ENCODE measurements at places on chromosomes 7 and 10.

GRCh38 chr10:85787881-85788280, 578.7 kb downstream of the GRID1 start:
- DNase-seq: no peak

GRCh38 chr7:46011059-46011458, 90.0 kb upstream of the IGFBP3 start:
- DNase-seq: no peak

DNA sequence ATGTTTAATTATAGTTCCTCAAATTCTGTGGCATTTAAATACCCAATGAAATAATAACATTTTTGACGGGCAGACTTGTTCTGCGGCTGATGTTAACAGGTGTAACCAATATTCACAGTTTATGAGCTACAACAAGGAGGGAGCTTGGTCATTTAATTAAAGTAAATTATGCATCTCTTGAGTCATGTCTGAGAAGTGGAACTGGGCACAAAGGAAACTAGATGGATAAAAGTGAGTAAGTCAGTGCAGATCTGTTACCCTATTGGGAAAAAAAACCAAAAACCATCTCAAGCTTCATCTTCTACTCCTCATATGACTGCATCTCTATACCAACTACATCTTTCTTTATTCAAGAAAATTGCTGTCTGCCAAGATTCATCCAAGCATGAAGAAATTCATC, 24.0 kb downstream of the ANKRD22 start:
- DNase-seq: no peak

DNA sequence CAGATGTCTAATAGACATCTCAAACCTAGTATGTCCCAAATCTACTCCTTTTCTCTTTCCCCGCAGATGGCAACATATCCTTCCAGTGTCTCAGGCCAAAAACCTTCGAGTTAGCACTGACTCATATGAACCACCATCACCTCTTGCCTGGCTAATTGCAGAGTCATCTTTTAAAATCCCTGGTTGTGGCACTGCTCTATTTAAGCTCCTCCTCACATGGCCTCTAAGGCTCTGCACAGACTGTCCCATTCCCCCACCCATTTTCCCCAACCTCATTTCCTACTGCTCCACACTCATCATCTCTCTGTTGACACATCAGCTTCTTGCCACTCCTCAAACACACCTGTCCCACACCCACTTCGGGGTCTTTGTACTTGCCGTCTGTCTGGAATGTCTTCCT, 16.8 kb upstream of the HBP1 start:
- no peak for DNase-seq

- DNase-seq: no peak
Observed at GRCh38 chr7:240887-241421, 48.6 kb downstream of the FAM20C start.

- no peak for DNase-seq
Observed at GRCh38 chr10:69276503-69276902, 1.8 kb upstream of the HK1 start.

DNA sequence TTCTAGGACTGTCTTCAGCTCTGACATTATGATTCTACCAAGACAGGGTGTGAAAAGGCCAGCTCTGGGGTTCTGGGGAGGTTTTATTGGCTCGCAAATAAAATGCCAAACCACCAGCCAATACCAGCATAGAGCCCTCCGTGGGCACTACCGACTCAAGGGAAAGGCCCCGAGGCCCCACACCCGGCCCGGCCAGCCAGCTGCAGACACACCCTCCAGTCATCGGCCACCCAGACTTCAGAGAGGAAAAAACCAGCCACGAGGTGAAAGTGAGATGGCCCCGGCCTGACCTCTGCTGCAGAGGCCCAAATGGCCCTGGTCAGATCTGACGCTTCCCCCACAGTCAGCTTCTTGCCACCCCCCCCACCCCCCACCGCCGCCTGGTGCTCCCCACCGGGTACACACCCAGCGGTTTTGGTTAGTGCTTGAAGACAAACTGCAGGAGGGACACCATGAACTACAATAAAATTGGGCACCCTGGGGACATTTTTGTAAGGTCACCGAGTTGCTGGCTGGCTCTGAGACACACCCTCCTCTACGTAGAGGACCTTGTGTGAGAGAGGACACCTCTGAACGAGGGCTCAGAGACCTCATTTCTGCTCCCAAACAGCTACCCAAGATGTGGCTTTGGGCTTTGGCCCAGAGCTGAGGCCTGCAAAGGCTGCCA, 79.9 kb downstream of the PRKAG2 start:
- no peak for DNase-seq

- no peak for DNase-seq
Observed at GRCh38 chr10:45044290-45044689, 43.6 kb downstream of the ZNF22 start.

- DNase-seq: no peak
Observed at GRCh38 chr10:111648046-111648445, 535.5 kb downstream of the GPAM start.

DNA sequence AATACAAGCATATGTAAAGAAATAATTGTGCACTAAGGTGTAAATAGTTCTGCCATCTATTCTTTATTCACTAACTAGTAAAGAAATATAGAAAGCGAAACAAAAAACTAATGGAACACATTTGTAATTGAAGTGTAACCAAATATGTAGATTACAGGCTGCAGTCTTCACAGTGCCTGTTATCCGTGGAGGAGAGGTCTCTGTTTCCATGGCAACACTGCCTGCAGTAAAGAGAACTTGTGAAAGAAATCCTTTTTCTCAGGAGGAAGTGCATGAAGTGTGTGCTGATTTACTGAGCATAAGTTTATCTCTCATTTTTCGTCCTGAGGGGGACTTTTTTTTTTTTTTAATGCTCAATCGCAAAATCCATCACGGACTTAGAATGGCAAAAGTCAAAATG, 102.5 kb downstream of the APBB1IP start:
- DNase-seq: no peak

DNA sequence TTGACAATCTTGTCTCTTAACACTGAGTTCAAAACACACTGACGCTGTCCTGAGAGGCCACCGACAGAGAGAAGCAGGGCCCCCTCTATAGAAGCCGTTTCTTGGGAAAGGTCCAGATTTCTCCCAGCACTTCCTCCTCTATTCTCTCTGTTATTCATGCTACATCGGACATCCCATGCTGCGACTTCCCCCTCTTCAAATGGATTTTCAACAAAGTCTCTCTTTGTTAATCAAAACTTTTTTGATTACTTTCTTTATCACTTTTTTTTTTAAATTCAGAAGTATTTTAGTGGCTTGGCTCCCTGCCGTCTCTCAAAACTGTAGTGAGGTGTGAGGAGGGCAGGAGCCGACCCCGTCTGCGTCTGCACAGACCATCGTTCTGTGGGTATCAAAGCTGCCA, 298.9 kb upstream of the PITRM1 start:
- DNase-seq: no peak

GRCh38 chr7:139583826-139584553, 60.5 kb downstream of the CLEC2L start:
- DNase-seq: no peak

DNA sequence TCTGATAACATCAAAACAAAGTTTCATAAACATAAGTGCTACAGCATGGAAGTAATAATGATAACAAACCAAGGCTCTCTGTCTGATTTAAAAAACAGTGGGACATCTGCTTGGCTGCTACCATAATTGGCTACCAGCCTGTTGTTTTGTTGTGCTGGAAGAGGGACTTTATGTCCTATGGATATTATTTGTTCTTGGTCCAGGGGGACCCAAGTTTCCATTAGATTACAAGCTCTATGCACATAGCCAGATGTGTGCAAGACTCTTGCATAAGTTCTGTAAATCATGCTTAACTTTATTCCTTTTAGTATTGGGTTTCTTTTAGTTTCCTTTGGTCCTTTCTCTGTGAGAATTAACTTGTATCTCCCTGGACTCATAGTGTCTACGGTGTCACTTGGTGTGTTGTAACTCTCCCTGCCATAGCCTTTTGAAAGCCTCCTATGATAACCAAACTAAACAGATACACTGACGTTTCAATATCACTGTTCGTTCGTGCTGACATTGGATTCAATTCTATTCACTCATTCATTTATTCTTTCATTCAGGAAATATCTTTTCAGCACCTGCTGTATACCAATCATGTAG, 41.4 kb upstream of the CD36 start:
- no peak for DNase-seq

DNA sequence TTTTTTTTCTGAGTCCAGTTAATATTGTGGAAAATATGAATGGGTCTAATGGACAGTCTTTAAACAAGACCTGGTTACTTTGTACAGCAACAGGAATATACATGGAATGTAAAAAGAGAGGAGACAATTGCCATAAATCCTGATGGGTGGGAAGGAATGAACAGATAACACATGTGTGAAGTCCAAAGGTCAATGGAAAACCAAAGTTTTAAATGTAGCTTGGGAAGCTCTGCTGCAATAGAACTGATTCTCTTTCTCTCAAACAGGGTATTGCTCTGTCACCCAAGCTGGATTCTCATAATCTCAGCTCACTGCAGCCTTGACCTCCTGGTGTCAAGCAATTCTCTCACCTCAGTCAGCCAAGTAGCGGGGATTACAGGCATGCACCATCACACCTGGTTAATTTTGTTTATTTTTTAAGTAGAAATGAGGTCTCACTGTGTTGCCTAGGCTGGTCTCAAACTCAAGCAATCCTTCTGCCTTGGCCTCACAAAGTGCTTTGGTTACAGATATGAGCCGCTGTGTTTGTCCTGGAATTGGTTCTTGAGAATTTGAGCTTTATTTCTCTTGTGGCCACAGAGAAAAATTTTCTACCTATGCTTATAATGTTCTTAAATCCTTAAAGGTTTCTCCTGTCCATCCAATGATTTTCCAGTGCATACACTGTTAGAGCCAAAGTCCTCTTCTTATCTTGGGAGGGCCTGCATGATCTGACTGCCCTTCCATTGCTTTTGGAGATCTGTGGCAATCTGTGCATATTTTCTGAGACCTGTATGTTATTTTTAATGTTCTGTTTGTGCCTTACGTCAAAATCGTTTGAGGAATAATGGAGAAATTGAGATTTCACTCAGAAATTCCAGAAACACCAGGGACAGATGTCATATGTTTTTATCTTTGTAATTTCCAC, 30.7 kb upstream of the ZNF92 start:
- no peak for DNase-seq

- DNase-seq: no peak
Observed at GRCh38 chr10:132408367-132408781, 11.4 kb downstream of the PWWP2B start.

DNA sequence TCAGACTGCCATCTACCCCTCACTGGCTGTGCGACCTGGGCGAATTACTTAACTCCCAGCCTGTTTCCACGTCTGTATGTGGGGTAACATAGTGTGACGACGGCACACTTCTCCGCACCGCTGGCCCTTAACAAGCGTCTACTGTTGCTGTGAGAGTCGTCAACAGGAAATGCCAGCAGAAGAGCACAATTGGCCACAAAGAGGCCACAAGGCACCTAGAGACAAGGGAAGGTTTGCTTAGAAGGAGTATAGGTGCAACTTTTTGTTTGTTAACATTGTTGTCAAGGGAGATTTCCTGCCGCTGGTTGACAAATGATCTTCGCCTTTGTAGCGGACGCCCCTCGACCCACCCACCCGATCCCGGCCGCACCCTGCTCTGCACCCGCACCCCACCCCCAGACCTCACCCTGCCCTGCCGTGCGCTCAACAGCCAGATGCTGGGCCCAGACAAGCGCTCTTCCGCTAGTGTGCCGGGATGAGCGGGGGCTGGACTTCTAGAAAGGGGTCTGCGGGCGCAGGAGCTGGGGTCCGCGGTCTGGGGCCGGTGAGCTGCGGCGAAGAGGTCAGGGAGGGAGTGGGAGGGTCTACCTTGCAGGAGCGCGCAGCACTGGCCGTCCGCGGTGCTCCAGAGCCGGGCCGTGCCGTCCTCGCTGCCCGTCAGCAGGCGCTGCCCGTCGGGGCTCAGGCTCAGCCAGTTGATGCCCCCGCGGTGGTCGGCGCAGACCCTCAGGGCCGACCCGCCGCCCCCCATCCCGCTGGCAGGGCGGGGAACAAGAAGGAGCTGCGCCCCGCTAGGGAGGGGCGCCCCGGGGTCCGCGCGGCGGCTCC, 785 bp downstream of the WDR86 start:
- DNase-seq: peak; percentile 29

DNA sequence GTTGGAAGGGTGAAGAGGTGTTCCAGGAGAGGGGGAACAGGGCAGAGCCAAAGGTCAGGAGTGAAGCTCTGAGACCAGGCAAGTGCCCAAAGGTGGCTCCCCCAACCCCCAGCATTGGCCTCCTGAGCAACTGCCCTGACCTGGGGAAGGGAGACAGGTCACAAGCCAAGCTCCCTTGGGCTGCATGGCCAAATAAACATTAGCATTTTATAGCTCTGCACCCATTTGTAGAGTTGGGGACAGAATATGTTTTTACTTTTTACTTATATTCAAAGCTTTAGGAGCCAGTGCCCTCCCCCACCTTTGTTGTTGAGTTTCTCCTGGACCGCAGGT, 4.0 kb downstream of the UNC5B start:
- DNase-seq: no peak

DNA sequence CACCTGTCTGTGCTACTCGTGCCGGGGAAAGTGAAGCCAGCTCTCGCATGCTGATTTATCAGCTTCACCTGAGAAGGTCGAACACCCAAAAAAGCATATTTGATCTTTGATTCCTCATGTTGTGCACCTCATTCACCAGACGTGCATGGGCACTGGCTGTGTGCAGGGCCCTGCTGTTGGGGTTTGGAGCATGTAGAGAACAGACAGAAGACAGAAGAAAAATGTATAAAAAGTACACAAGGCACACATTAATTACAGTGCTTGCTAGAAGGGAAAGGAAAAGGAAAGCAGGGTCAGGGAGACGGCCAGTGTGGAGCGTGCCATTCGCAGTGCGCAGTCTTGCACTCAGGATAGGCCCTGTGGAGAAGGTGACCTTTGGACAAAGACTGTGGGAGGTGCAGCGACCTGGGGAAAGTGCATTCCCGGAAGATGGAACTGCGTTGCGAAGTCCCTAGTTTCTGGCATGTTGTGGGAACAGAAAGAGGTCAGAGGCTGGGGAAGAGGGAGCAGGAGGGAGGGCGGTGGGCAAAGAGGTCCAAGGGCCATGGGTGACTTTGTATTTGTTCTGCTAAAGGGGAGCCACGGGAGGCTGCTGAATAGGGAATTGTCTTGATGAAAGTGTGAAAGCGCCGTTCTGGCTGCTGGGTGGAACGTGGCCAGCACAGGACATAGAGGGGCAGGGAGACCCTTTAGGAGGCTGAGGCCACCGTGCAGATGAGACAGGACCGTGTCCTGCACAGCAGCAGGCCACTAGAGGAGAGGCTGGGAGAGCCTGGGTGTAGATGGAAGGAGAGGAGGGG, 232.8 kb downstream of the GLRX3 start:
- no peak for DNase-seq

DNA sequence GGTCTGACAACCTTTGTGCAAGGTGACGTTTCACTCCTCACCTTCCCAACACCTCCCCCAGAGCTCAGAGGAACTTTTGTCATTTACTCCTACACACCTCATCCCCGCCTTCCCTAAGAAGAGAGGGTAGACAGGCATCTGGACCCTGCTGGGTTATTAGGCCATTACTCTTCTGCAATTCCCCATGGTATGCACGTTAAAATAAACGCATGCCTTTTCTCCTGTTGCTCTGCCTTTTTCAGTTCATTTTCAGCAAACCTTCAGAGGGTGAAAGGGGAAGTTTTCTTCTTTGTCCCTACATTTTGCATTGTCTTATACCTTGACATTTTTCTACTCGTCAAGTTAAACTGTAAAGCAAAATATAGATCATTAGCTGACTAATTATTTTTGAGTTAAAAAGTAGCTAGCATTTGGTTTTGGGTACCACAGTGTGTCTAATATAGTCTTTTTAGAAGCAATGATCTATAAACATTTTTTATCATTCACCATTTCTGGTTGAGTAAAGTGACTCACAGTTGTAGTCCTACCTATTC, 10.5 kb upstream of the EDRF1 start:
- no peak for DNase-seq

- DNase-seq: no peak
Observed at GRCh38 chr10:6912424-6912823, 332.3 kb upstream of the PRKCQ start.

GRCh38 chr10:121607310-121608055, 9.2 kb upstream of the FGFR2 start:
- no peak for DNase-seq
